ENCODE measurements at places on chromosomes 6 and 20. TPM values are rescaled to one million over a fixed set of nuclear protein-coding genes. Genes with fewer than 3 reads are reported as not detected.

GRCh38 chr6:134111062-134111677 is 58.7 kb upstream of the SLC2A12 start:
- DNase-seq, result no peak

DNA sequence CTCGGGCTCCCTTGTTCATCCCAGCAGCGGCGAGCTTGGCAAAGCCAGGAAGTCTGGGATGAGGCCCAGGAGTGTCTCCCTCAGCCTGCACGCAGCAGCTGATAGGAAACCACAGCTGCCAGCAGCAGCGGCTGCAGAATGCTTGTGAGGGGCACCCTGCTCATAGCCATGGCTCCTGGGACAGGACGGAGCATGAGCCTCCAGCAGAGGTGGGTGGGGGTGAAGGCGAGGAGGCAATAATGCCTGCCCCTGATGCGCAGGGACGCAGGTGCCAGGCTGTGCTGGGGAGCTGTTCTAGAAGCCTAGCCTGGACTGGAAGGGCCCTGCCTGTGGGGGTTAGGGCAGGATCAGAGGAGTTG is 157.9 kb downstream of the CD83 start:
- peak; percentile 37 for DNase-seq

DNA sequence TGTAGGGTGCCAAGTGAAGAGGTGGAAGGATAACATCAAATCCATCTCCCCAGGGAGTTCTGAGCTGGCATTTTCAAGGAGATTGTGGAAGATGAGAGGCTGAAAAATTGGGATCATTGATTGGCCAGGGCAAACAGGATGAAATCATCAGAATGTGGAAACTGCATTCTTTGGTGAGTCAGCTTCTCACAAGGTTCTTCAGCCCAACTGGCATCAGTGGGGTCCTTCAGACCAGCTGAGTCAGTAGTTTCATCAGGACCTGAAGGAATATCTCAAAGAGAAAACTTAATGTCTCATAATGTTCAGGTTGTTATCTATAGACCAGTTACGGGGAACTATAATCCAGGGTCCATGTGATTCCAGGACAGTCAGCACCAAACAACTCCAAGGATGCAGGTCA is 195.8 kb downstream of the HAO1 start:
- no peak for DNase-seq

MDFI gene
- total RNA-seq, result 9.2 TPM

PRKN gene
- 13.8 TPM for total RNA-seq

DNA sequence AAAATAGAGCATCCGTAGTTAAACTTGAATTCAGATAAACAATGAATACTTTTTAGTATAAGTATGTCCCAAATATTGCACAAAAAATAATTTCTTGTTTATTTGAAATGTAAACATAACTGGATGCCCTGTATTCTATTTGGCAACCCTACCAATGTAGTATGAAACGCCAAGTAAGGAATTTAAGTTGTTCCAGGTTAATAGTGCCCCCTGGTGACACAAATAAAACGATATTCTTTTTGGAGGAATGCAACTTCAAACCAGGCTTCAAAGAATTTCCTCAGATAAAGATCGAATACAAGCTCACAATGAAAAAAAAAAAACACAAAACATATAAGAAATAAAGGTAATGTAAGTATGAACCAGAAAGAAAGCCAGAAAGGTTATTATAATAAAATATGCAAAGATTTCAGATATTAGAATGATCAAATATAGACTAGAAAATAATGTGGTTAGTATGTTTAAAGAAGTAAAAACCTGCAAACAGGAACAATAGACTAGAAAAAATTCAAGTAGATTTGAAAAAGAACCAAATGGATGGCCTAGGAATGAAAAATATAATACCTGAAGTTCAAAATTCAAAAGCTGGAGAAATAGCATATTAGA is 18.4 kb upstream of the AKAP7 start:
- DNase-seq, result no peak

DNA sequence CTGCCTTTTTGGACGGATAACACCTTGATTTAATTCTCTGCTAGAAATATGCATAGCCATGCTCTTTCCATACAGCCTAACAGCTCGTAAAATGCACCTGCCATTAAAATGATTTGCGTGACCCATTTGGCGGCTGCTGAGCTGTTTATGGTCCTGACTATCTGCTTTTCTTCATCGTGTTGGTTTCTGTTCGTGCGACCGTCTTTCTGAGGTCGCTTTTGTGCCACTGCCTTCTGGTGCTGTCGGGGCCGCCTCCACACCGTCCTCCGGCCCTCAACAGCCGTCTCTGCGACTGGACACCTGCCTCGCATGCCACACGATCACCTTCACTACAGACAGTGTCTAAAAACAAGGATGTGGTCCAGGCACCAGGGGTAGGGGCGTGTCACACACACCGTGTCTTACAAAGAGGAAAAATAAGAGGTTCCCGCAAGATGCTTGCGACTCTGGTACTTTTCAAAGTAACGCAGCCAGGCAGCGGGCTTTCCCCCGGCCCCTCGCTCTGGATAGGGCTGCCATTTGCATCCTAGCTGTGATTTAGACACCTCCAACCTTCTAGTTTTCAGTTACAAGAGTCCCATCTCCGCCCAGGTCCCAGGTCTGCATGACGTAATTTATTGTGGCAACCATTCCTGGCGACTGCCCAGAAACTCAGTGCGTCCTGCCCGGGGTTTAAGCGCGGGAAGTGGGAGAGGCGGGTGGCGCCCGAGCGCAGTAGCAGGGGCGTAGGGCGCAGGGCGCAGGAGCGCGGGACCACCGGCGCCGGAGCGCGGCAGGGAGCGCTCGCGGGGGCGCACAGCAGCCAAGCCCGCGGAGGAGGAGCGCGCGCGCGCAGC is at the start of gene STMND1:
Gene STMND1 (plus strand): TSS at position 629 of the 836 bp plus-strand sequence. CDS start 208 bp downstream, outside the sequence.
- DNase-seq, result no peak

TMEM151B gene
- total RNA-seq, result not detected

DNA sequence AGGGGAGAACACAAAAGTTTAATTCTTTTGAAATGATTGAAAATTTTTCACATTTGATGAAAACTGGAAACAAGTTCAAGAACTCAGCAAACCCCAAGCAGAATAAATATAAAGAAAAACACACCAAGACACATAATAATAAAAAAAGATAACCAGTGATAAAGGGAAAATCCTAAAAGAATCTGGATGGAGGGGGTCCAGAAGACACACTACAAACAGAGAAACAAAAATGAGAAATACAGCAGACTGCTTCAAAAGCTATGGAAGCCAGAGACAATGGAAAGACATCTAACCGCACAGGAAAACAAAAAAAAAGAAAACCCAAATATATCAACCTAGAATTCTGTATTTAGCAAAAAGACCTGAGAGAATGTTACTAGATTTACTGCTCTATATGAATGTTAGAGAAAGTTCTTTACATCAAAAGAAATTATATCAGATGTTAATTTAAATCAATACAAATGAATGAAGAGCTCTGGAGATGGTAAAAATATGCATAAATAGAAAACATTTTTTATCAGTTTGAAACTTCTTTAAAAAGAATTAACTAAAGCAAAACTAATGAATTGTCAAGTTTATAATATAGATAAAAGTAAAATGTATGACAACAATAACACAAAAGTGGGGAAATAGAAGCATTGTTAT is 310.7 kb upstream of the PREP start:
- DNase-seq, result no peak

DNA sequence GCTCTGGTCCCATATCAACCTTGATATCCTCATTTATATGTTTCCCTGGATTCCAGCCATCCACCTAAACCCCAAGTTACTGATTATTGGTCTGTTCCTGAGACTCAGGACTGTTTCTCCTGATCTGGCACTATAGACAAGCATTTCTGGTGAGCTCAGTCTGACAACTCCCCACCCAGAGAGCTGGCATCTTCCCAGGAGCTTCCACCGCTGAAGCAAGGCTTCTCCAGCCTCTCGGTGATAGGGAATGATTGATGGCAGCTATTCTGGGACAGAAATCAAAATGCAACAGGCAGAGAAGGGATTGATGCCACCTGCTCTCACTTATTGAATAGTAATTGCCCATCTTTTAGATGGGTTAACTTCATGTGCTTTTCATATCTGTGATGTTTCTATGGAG is 169.7 kb upstream of the GGTLC1 start:
- no peak for DNase-seq

DNA sequence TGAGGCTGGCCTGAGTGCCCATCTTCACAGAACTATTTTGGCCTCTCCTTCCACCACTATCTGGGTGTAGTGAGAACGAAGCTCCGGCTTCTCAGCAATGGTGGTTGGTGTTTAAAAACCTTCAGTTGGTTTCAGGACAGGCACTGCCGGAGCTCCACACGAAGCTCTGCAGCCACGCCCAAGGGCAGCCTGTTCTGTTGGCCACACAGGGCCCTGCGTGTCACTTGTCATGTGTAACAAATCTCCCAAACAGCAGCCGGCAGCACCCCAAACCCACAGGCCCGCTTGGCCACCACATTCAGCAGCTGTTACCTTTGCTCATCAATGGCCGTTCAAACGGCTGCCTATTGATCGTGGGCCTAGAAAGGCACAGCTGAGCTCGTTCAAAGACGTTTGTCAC is 97.5 kb downstream of the ERMARD start:
- DNase-seq, result no peak

- no peak for DNase-seq
Observed at GRCh38 chr6:75693534-75693933, 55.5 kb upstream of the MYO6 start.

GRCh38 chr20:21342656-21343345 is 39.7 kb downstream of the XRN2 start:
- no peak for DNase-seq

- no peak for DNase-seq
Observed at GRCh38 chr6:167404385-167405049, 79.6 kb downstream of the TTLL2 start.

DNA sequence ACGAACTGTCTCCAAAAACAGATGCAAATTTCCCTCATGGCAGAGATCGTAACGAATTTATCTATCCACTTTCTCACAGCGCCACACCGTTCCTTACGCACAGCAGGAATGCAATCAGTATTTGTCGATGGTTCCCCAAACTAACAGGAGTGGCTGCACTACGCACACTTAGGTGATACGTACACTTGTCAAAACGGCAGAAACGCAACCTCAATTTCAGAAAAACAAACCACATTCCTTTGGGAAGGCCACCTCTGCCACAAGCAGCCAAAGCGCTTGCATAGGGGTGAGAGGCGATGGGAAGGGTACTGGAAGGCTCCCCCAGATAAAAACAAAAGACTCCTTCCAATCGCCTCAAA is 638 bp downstream of the MDN1 start:
- no peak for DNase-seq

PGC gene
- total RNA-seq, result not detected

DNA sequence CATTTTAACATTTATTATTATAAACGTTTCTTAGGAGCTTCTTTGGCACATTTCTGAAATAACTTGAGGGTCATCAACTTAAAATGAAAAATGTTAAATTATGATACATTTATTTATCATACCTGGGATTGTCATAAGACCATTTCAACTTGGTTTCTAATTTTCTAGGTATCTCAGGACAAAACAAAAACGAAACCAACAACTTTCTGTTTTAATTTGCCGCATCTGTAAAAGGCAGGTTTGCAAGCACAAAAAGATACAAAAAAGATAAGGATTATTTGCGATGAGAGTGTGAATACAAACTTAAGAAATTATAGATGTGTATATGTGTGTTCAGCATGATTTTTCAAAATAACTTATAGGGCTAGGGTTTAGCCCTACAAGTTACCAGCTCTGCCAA is 395.0 kb upstream of the RUNX2 start:
- DNase-seq, result no peak

DNA sequence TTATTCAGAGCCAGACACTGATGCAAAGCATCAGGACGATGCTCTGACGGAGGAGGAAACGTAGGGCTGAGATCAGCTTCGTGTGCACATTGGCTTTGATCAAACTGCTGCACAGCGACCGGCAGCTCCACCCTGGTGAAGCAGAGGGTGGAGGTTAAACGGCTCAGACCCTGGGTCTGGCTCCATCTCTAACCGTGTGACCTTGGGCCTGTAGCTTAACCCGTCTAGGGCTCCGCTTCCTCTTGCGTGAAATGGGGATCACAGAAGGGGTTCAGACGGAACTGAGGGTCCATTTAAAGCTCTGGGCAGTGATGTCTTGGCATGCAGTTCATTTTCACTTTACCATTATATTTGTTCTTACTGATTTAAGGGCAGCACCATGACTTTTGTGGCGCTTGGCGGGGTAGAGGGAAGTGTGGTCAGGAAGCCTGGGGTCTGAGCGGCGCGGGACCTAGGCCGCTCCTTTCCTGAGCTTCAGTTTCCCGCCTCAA is 644 bp downstream of the RBL1 start:
- DNase-seq, result no peak

CUL9 gene
- 14.6 TPM for total RNA-seq

DNA sequence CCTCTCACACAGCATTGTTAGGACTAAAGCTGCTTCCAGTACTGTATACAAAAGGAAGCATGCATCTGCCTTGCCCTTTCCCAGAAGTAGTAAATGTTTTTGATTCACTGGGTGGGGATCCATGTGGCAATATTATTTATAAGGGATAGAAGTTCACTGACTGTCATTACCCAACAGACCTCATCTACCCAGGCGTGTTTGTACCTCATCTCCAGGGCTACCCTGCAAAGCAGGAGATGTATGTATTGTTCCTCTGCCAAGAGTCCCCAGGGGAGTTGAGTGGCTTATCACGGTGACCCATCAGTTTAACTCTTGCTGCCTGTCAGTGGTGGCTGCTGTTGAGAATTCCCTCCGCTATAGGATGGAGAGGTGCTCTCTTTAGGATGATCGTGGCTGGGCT is 42.5 kb downstream of the SLC24A3 start:
- DNase-seq, result no peak

DTD1 gene
- 18.9 TPM for total RNA-seq

- peak; percentile 93 for DNase-seq
Observed at GRCh38 chr6:112043032-112044007, 10.6 kb upstream of the CCN6 start.

GRCh38 chr6:14312587-14312986 is 195.0 kb downstream of the CD83 start:
- no peak for DNase-seq

DNA sequence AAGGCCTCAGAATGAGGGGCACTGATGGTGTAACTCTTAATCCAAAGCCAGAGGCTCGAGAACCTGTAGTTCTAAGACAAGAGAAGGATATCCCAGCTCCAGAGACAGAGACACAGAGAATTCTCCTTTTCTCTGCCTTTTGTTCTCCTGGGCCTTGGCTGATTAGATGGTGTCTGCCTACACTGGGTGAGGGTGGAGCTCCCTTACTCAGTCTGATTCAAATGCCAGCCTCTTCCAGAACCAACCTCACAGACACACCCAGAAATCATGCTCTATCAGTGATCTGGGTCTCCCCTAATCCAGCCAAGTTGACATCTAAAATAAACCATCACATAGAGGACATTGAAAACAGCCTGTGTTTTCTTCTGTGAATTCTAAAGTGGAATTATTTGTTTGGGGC is 68.0 kb upstream of the SMIM28 start:
- no peak for DNase-seq

CCN2 gene
- total RNA-seq, result 230 TPM

CLDN20 gene
- not detected for total RNA-seq

EYA2 gene
- 3.0 TPM for total RNA-seq

PPP1R16B gene
- total RNA-seq, result 7.7 TPM

DNA sequence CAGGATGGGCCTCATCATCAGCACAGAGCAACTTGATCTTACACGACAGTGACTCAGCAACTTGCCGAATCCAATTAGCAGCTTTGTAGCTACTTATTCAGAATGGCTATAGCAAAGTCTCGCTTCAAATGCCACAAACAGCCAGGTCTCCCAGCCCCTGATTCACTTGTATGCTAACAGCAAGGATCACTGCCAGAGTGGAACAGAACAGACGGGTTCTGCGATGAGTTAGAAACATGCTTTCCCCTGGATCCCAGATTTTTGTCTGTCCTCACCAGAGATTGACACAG is 254.4 kb downstream of the NRN1 start:
- no peak for DNase-seq
